ENCODE measurements at places on chromosomes 16 and 17.

- DNase-seq = no peak
Measured at GRCh38 chr16:79848719-79849118, 248.2 kb upstream of the MAF start.

- no peak for DNase-seq
Measured at GRCh38 chr16:9370061-9370491, 278.6 kb downstream of the HAPSTR1 start.

GRCh38 chr17:71032746-71033273 is 863.5 kb downstream of the KCNJ2 start:
- no peak for DNase-seq

GRCh38 chr17:41784207-41784744 is 2.2 kb downstream of the JUP start:
- DNase-seq = no peak

DNA sequence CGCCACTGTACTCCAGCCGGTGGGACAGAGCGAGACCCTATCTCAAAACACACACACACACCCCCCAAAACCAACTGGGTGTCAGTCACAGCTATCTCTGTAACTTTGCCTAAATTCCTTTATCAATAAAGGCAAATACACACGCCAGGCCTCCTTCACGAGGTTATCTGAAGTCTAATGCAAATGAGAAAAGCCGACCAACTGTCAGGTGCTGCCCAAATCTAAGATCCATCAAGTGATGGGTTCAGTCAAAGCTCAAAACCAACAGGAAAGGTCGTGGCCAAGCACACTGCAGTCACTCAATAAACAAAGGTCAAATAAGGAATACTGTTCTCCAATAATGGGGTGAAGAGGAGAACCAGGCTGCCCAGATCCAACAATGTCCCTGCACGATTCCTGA is 1.1 kb downstream of the ANKFY1 start:
- no peak for DNase-seq

GRCh38 chr16:69404275-69404805 is 18.5 kb upstream of the TERF2 start:
- no peak for DNase-seq

- DNase-seq = no peak
Measured at GRCh38 chr17:1783834-1784611, 22.2 kb downstream of the SERPINF1 start.

- peak; percentile 60 for DNase-seq
Measured at GRCh38 chr17:35568561-35568960, 7.9 kb upstream of the SLFN14 start.

DNA sequence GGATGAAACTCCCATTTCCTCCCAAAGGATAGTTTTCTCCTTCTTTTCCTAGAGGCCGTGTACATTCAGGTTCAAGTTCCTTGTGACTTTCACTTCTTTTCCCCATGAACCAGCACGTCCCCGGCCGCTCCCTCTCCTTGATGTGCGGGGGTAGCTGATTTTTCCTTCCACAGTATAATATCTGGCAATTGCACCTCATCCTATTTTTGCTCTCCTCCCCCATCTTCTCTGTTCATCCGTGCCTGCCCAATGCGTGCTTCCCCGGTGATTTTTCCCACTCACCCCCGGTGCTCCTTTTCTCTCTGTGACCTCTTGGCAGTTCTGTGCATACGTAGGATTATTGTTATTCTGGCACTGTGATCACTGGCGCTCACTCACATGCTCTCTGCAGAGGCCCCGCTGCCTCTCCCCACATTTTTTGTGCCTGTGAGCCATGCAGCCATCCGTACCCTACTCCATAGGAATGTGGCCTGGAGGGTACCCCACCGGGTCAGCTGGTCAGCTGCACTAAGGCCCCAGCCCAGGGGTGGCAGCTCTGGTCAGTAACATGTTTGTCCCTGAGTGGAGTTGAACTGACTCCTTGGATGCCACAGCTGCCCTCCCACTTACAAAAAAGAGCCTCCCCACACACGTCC is 100.0 kb downstream of the NTN1 start:
- DNase-seq = no peak

GRCh38 chr17:78558181-78558850 is 18.9 kb downstream of the DNAH17 start:
- DNase-seq = no peak

DNA sequence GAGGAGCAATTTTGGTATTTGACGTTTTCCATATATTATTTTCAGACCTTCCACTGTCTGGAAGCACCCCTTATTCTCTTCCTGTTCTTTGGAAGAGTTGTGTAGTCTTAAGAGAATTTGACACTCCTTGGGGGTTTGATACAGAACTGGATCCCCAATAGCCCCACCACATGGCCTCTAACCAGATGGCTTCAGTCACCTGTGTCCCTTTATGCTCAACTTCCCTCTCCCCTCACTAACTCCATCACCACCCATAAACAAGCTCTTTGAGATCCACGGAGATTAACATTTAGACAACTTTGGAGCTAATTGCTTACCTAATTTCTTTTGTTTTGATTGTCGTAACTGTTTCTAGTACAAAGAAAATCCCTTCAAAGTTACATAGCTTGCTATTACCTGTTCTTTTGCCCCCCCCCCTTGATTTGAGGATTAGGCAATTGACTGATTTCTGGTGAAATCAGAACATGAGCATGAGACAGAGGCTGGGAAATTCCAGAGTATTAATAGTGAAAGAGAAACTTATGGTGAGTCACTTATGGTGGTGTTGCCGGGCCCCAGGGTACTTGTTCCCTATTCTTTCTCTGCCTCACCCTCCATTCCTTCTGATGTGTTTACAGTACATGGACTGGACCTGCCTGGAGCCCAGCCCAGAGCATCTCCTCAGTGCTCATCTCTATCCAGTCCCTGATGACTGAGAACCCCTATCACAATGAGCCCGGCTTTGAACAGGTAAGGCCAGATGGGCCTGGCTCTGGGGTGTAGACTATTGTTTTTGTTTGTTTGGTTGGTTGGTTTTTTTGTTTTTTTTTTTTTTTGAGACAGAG is 7.5 kb downstream of the UBE2Z start:
- peak; percentile 67 for DNase-seq

DNA sequence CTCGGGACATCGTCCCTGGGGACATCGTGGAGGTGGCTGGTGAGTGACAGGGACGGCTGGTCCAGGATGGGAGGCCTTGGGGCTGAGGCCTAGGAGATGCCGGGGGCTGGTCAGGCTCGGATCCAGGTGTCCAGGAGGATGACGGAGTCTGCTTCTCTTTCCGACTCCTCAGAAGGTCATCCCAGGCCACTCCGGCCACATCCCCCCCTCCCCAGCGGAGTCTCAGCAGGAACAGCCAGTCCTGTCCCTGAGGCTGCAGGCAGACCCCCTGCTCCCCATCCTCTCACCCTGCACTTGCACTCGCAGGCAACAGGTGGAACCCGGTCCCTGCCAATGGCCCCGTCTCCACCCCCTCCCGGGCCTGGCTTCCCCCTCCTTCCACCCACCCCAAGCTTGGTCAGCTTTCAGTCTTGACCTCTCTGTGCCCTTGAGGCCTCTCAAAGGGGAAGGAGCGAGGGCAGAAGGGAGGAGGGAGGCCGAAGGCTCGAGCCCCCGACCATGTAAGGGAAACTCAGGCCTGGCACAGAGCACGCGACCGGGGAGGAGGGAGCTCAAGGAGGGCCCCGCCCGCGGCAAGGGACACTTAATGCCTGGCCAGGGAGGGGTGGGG is 4.4 kb downstream of the ATP2A1 start:
- DNase-seq = no peak

- DNase-seq = no peak
Measured at GRCh38 chr16:85195900-85196772, 83.9 kb upstream of the CIBAR2 start.

DNA sequence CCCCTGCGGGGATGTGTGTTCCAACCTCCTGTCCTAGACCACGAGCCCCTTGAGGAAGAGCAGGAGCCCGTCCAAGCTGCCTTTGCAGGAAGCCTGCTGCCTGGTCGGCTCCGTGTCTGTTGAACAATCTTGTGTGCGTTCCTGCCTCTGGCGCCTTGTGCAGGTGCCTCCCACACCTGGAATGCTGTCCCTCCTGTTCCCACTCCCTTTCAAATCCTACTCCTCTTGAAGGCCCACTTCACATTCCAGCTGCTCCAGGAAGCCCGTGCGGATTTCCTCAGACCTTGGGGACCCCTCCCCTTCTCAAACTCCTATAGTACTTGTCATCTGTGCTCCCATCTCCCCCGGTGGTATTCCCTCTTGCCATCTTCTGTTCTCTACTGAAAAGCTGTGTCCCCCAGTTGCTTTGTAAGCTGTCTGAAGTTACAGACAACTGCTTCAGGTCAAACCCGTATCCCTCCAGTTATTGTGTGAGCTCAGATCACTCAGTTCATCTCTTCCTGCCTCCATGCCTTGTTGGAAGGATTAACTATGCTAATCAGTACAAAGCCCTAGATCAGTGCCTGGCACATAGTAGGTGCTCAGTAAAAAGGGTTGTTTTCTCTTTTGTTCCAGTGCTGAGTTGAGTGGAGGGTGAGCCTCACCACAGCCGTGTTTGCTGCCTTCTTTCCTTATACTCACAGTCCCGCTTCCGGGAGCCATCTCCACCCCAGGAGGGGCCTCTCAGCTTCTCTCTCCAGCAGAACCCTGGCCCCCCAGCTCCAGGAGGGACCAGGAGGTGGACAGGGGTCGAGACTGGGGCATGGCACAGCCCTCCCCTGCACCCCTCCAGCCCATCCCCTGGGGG is 241.8 kb upstream of the CIBAR2 start:
- DNase-seq = no peak

GRCh38 chr16:86374603-86375130 is 135.7 kb upstream of the FOXF1 start:
- no peak for DNase-seq

DNA sequence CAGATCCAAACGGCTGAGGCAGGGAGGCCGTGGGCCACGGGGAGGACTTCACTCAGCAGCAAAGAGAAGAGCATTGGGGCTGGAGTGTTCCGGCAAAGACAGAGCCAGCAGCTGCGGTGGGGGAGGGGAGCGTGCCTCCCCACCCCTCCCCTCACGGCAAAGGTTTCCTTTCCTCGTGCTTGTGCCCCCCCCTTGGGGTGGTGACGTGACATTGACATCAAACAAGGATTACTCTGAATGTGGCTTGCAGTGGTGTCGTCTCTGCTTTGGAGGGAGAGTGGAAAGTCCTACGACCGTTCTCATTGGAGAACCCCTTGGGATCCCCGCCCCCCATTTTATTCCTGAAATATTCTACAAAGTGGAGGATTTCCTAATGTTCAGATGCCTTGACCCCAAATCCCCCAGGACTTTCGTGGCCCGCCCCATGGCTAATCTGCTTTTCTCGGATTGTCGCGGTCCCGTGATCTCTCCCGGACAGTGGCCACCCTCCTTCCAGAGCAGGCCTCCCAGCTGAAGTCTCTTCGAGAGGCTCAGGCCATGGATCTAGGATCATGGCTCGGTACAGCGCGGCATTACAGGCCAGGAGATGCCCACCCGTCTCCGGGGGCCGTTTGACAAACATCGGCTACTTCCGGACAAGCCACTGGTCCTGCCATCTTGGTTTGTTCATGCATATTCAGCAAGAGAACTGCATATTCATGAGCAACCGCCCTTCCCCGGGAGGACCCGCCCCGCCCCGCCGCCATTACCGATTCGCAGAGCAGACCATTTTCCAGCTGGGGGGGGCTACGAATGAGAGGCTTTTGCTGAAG is 705 bp upstream of the POLR2A start:
- DNase-seq = peak; percentile 92

DNA sequence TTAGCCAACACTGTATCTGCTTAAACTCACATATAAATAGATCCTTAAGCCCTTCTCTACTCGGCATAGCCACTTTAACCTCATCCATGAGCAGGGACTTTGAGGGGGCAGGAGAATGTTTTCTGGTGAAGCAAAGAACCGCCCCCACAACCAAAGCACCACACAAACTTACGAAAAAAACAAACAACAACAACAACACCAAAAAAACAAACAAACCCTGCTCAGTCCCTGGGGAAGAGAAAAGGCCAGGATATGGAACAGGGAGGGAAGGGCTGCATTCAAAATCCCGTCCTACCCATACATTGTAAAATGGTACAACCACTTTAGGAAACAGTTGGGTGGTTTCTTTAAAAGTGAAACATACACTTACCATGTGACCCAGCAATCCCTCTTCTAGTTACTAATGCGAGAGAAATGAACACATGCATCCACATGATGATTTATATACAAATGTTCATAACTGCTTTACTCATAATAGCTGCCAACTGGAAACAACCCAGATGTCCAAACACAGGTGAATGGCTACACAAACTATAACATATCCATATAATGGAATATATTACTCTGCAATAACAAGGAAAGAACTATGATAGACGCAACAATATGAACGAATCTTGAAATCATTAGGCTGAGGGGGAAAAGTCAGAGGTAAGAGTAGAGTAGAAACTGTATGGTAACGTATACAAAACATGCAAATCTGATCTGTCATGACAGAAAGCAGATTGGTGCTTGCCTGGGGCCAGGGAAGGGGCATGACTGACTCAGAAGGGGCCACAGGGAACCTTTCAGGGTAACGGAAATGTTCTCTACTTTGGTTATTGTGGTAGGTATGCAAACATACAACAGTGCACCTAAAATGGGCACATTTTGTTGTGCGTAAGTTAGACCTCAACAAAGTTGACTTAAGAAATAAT is 37.7 kb upstream of the TOB1 start:
- DNase-seq = peak; percentile 65

- no peak for DNase-seq
Measured at GRCh38 chr17:72884066-72884465, 208.4 kb downstream of the SLC39A11 start.

DNA sequence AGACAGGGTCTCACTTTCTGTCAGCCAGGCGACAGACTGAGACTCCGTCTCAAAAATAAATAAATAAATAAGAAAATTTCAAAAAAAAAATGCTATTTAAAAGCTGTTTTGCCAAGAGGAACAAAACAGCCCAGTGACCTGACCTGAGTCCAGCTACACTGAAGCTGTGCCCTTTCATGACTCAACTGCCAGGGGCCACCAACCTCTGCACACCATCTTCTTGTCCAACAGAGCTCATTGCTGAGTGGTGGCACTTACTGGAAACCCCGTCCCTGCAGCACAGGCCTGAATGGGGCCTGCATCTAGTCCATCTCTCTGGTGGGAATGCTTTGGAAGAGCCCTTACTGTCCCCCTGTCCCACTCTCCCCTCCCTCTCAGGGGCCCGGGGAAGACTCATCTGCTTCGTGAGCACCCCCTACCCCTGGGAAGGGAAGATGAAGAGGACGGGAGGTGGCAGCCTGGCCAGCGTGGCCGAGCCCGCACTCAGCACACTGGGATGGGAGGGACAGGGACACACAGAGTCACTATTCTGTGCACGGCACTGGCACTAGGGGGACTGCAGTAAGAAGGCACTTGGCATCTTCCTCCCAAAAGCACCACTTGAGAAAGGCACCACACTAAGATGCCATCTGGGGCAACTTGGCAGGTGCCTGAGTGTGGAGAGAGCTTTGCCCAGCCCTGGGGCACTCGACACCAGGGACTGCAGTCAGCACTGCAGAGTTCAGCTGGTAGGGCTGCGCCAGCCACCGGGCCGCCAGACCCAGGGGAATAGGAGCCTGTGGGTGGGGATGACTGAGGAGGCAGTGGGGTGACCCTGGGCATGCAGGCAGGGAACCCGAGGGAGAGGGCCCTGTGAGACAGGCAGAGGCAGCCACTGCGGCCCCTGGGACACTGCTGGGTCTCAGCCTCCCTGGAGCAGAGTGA is 13.5 kb downstream of the FBXO31 start:
- DNase-seq = no peak

- DNase-seq = no peak
Measured at GRCh38 chr17:36600465-36600864, 918 bp upstream of the MRM1 start.
